Caco-2 (cell line): ENCODE measurements at places on chromosomes 6 and 20.

DNA sequence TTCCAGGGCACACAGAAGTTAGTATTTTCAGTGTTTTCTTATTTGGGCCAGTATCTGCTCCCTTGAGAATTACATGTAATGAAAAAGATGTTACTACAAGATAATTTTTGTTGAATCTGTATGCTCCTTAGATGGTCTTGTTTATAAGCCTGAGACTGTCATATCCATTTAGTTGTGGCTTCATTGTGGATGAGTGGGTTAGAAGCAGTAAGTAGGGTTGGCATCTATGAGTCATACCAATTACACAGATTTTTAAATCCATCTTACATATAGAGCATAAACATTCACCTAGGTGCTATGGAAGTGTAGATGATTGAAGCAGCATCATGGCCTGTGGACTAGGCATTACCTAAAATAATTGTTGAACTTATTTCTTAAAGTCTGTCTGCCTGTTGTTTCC lies 13.5 kb upstream of the BAG2 start:
- DNase-seq: no peak

DNA sequence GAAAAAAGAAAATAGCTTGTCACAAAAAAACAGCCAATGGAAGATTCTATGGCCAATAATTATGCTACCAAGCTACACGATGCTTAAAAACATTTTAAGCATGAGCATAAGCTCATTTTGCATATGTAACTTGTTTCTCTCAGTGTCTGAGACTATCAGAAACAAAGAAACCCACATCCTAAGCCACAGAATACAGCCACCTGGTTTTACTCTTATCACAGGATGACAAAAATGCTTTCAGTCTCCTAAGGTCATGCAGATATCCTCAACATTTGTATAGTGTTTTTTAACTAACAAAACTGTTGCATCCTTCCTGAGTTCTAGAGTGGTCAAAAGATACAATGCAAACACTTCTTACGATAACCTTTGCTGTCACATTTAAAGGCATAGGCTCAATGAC lies 172.1 kb upstream of the RUNX2 start:
- DNase-seq: no peak

DNA sequence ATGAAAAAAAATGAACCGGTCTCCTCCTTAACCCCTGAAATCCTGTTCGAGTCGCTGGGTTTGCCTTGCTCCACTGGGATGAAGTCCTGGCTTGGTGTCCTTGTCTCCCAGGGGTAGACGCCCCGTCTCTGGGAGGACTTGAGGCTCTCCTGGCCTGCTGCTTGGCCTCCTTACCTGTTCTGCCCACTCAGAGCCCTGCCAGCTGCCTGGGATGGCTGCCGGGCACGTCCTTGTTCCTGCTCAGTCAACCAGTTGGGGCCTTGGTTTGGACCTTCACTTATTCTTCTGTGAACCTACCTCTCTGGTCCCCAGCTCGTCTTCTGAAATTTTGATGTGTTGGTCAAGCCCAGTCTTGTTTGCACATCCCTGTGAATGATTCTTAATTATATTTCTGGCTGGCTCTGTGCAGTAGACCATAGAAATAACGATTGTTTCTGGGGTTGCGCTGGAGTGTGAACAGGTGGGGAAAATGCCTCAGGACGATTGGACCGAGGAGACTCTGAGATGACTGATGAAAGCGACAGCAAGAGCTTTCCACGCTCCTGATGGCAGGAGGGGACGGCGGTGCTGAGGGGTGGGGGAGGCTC lies 126.5 kb upstream of the ESR1 start:
- no peak for DNase-seq

GRCh38 chr20:24718696-24719095 lies 230.4 kb upstream of the CST7 start:
- DNase-seq: no peak

DNA sequence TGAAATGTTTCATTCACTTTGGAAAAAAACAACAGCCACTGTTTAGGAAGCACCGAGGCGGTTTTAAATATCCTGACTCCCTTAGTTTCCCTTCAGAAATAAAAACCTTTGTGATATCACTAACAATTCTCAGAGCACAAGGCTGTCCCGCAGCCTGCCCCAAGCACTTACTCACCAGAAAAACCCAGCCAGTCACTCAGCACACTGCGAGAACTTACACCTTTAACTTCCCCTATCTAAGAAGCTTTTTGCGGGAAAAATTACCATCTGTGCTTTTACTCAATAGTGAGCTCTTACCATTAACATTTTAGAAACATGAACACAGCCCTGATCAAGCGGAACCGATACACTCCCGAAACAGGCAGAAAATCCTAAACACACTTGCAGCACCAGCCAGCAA lies 9.3 kb downstream of the ZBTB46 start:
- DNase-seq: no peak

- DNase-seq: no peak
Measured at GRCh38 chr6:158568549-158568948, 8.7 kb downstream of the TMEM181 start.

- DNase-seq: no peak
Measured at GRCh38 chr6:16168858-16169257, 40.0 kb downstream of the MYLIP start.

DNA sequence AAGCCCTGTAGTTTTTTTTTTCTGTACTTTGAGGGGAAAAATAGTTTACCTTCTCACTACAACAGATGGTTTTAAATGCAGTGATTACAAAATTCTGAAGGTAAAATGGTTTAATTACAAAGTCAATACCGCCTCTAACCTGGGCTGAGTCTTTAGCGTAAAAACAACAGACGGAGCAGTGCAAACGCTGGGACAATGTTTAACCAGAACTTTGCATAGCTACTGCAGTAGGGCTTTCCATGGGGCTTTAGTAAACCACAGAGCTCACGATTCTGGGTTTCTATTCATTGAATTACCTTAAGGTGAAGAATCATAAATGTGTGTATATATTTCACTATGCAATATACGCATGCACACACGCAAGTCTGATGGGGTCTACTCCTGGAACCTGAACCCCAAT lies 77.9 kb downstream of the RFX6 start:
- DNase-seq: no peak

DNA sequence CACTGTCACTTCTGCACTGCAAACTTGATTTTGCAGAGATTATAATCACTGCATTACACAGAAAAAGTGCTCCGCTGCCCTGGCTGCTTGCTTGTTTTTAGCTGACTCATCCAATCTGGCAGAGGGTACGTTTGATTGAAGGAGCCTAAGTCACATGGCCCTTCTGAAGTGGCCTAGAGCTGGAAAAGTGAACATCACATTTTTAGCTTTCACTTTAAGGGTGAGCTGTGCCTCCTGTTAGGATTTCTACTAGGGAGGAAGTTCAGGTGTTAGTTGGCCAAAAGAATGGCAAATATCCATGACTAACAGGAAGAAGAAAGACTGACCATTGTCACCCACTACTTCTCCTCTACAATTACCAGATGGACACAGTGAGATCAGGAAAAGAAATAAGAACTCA lies 889.1 kb upstream of the MAP3K7 start:
- no peak for DNase-seq

DNA sequence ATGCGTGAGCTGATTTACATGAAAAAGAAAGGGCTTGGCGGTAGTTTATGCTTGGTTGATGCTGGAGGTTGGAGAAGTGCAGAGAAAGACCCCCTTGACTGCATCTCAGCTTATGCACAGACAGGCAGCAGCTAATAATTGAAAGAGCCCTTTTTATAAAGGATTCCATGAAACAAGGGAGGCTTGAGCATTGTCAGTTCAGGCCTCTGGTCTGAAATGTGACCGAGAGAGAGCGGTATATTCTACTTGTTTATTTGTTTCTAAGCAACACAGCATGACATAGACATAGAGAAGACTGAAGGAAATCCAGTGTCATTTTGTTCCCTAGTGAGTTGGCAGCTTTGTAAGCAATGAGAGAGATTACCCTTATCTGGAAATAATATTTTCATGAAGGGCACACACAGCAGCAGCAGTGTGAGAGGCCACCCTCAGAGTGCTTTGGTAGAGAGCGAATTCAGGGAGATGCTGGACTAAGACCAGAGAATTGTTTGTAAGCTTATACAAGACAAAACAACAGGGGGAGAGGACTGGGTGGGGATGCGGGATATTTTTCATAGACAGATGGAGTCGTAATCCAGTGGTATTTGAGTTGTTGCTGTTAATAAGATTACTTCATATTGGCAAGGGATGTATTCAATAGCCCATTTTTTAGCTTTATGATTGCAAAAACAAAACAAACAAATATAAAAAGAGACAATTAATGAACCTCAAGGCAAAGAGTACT lies 34.6 kb upstream of the LAMA2 start:
- DNase-seq: no peak

- no peak for DNase-seq
Measured at GRCh38 chr6:31285486-31285885, 13.6 kb upstream of the HLA-C start.

GRCh38 chr6:51856508-51856907 lies 230.9 kb downstream of the PKHD1 start:
- no peak for DNase-seq

- no peak for DNase-seq
Measured at GRCh38 chr6:299104-299980, 7.1 kb downstream of the DUSP22 start.

- peak; percentile 44 for DNase-seq
Measured at GRCh38 chr20:11267131-11267761, 593.4 kb upstream of the JAG1 start.

DNA sequence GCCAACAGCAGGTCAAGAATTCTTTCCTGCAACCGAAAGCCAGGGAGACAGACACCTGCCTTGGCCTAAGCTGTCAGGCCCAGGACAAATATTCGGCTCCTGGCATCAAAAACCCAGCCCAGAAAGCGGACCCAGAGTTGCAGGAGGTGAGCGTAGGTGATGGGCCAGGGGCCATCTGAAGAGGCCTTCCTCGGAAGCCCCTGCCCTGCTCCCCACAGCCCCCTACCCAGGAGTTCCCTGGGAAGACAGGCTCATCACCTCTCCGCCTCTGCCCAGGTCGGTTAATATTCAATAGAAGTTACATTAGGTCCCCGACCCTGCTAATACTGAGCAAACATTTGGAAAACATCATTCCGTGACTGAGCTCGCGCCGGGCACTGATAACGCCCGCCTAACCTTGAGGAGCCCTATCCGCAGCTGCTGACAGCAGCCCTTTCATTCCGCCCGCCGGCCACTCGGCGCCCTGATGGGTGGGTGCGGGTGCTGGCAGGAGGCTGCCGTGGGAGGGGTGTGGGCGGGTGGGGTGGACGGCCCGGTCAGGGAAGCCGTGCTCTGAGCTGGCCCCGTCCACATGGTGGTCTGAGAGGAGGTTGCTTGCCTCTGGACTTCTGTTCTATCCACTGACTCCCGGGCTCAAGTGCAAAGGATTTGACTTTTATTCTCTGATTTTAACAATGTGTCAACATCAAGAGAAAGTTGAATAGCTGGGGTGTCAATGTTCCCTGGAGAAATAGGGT lies 55.7 kb downstream of the HNF4A start:
- peak; percentile 95 for DNase-seq

DNA sequence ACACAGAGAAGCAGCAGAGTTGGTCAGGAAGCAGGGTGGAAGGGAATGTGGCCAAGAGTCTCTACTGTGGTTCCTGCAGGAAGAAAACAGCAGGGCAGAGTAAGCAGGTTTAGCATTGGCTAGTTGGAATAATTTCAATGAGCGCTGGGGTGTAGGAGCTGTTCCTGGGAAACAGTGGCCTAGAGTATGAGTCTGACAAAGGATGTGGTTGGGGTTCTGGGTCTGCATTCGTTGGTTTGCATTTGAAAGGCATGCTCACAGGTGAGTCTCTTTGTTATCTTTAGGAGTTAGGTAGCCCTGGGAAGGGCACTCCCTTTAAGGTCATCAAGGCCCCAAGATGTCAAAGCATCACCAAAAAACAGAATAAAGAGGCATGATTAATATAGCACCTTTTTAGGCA lies 911.6 kb upstream of the SLC35B3 start:
- no peak for DNase-seq

DNA sequence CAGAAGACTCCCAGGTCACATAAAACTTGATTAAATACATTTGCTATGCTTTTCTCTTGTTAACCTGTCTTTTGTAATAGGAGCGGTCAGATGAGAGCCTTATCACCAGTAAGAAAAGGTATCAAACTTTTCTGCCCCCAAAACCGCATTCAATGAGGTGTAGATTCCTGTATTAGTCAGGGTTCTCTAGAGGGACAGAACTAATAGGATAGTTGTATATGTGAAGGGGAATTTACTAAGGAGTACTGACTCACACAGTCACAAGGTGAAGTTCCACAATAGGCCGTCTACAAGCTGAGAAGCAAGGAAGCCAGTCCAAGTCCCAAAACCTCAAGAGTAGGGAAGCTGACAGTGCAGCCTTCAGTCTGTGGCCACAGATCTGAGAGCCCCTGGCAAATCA lies 32.7 kb downstream of the PTPRK start:
- DNase-seq: no peak

GRCh38 chr6:118740372-118740771 lies 89.0 kb upstream of the CEP85L start:
- DNase-seq: no peak

DNA sequence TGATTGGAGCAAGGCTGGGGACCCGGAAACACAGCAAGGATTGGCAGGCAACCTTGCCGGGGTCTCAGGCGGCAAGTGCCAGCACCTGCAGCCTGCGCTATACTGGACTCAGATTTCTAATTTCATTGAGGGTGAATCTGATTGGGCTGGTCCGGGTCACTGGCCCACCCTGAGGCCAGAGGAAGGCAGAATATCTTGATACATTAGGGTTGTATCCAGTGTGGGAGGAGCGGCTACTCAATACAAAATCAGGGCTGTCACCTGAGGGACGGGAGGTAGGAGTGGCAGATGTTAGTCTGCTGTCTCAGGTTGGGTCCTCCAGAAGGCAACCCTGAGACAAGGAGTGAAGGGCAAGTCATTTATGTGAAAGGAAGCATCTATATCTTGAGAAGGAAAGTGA lies 40.7 kb downstream of the BFSP1 start:
- no peak for DNase-seq

DNA sequence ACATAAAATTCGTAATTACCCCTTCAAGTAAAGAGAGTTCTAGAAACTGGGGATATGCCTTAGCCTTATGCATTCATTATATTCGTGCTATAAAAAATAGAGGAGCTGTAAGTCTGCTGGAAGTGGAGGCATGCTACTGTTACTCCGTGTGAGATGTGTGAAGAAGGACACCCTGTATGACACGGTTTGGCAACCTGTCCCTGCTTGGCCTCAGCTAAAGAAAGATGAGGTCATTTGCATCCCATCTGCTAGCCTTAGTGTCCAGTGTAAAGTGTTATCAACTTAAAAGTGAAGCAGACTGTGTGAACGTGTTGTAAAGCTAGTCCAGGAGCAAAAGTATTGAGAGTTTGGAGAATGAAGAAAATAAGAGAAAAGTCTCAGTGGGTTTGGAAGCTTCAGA lies 135.1 kb upstream of the RAB32 start:
- no peak for DNase-seq

DNA sequence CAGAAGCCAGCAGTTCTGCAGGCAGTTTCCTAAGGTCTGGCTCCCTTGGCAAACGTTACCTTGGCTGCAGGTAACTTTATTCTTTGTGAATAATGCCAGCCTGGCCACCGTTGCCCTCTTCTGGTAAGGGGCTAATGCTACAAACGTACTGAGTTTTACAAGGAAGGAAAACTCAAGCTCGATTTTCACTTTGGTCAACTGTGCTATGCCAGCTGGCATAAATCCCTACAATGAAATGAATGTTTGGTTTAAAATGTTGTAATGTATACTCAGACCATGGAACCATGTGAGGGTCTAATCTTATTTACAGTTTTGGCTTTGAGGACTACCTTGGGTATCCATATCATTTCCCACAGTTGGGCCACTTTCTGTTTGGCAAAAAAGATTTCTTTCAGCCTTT lies 101.4 kb downstream of the SLX4IP start:
- peak; percentile 60 for DNase-seq

GRCh38 chr6:123022975-123023374 lies 26.9 kb downstream of the CLVS2 start:
- no peak for DNase-seq

- no peak for DNase-seq
Measured at GRCh38 chr6:143180826-143181225, 120.1 kb downstream of the AIG1 start.

GRCh38 chr20:61541537-61541936 lies 289.5 kb downstream of the CDH4 start:
- DNase-seq: no peak
